ENCODE measurements at places on chromosomes 5 and 9.
A peak's percentile ranks its signal among the peaks of the same experiment; 100 is the strongest.

- no peak for DNase-seq
These were observed 15.0 kb upstream of the TIFAB start for GRCh38 chr5:135467051-135467625.

GRCh38 chr5:1015507-1015906 lies 6.9 kb downstream of the NKD2 start:
- DNase-seq = no peak

DNA sequence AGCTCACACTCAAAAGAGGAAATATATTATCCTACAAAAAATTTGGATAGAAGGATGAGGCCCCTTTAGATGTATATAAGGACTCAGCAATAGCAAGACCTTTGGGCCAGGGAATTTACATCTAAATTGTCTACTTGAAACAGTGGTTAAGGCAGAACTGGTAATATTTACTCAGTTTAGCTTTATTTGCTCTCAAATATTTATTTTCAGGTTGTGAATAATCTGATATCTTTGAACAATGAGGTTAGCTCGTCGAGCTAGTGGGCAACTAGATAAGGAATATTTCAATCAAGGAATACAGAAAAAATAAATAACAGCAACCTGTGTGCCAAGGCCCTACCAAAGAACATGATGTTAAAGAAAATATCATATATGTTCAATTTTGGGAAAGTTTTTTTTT lies 966.3 kb downstream of the DTWD2 start:
- no peak for DNase-seq

GRCh38 chr9:13607481-13608441 lies 328.3 kb upstream of the MPDZ start:
- DNase-seq = no peak

- no peak for DNase-seq
These were observed 71.5 kb downstream of the FCHO2 start for GRCh38 chr5:73027361-73027760.

DNA sequence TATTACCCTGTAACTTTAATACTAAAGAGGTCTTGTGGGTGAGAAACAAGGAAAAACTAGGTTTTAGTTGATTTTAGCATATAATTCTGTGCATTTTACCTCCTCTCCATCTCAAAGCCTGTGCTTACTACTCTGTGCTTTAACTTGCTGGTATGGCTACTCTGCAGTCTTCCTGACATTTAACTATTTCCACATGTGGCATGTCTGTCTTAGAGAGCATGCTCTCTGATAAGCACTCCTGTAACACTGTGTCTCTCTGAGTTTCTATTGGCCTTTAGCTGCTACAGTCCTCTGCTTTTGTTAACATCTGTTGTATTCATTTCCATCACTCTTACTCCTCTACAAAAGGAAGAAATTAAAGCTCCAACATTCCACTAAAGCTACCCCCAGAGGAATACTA lies 418.3 kb downstream of the RAB3C start:
- no peak for DNase-seq

DNA sequence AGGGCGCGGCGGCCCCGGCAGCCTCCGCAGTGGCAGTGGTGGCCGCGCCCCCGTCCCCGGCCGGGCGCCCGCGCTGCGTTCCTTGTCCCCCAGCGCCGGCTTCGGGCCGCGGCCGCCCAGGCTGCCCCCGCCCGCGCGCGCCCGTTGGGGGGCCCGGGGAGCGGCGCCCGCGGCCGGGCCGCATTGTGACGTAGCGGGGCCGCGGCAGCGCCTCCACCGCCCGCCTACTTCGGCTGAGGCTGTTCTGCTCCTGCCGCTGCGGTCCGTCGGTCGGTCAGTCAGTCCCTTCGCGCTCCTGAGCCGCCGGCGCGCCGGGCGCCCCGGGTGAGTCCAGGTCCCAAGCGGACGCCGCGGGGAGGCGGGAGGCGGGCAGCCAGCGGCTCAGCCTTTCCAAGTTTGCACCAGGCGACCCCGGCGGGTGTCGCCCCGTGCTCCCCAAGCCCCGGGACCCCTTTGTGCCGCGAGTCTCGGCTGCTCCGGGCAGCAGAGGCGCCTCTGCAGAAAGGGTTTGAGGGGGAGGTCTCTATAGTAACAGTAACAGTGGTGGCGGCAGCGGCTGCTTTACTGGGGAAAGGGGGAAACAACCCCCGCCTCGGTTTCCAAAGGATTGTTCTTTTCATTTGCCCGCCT lies at the start of gene SNCAIP:
Gene SNCAIP, plus strand, starts transcription at position 277 of the 630 bp plus-strand sequence. CDS start 78,898 bp downstream, outside the sequence.
- DNase-seq = no peak

DNA sequence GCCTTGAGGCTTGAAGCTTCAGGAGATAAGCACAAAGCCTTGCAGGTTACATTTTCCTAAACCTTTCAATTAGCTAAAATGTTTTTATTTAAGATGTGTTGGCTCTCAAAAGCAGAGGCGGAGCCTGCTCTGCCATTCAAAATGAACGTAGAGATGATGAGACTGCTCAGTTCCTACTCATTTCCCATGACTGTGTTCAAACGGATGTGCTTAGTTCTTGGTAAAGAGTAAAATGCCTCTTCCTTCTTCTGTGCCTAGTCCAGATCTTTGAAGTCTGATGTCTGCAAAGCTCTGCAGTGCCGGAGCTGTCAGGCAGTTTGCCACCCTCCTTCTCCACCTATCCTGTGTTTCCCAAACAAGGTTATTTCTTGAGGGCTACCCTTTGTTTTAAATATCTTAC lies 46.3 kb upstream of the ADAMTSL1 start:
- DNase-seq = no peak

DNA sequence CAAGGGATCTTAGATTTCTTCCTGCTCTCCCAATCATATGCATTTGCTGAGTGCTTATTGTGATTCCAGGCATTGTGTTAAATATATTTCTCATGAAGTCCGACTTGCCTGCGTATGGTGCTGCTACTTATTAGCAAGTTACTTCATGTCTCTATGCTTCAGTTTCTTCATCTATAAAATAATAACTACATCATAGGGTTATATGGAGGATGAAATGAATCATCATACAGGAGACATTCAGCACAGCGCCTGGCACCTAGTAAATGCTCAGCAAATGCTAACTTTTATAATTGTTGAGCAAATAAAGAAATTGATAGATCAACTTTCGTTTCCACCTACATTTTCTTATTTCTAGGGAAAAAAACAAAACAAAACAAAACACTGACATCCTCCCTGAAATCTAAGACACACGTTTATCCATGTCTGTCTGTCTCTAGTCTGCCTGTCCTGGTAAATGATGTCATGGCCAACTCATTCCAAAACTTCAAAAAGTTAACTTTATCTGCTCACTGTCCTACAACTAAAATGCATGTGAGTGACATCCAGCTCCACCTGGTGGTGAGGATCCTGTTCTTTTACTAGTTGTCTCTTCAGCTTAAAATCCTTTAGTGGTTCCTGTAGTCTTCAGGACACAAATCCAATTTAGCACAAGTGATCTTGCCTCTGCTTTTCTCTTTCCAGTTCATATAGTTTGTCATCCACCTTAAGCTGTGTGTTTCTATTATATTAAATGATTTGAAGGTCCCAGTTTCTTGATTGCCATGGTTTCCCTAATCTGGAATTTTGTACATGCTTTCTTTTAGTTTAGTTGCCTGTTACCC lies 27.7 kb downstream of the PPP3R2 start:
- peak; percentile 37 for DNase-seq

- no peak for DNase-seq
These were observed 57.5 kb upstream of the EPB41L4B start for GRCh38 chr9:109378316-109378715.

- no peak for DNase-seq
These were observed 26.9 kb upstream of the BARHL1 start for GRCh38 chr9:132555528-132555927.

- DNase-seq = no peak
These were observed 443.5 kb downstream of the PLK2 start for GRCh38 chr5:58016358-58016757.

- no peak for DNase-seq
These were observed 214.9 kb upstream of the EFNA5 start for GRCh38 chr5:107885601-107886000.

DNA sequence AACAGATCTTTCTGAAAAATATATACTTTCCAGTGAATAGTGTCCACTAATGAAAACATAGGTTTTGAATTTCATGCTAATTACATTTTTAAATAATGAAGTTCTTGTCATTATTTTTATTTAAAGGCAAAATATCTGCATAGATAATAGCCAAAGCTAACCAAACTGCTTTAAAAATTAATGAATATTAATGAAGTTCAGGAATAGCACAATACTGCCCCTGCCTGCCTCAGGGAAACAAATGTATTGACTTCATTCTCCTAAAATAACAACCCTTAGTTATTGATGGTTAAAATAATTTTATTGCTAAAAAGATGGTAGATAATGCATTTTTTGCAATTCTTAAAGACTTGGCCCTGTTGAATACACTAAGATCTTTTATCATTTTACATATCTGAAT lies 103.6 kb upstream of the SSBP2 start:
- DNase-seq = no peak

GRCh38 chr5:71932655-71933338 lies 174.5 kb upstream of the MAP1B start:
- no peak for DNase-seq

GRCh38 chr9:70428781-70429180 lies 14.3 kb upstream of the KLF9 start:
- no peak for DNase-seq

DNA sequence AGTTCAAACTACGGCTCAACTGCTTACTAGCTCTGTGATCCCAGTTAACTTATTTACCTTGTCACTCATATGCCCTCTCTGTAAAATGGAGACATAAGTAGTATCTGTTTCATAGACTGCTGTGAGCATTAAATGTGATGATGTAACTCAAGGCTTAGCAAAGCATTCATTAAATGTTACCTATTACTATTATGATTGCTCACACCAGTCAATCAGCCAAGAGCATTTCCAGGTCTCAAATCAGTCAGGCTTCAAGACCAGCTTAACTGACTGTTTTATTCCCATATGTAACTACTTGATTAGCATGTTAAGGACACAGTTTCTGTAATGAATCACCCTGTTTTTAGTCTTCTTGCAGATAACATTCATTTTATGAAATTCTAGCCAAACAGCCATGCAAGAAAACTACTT lies 413.3 kb downstream of the MLLT3 start:
- DNase-seq = no peak

DNA sequence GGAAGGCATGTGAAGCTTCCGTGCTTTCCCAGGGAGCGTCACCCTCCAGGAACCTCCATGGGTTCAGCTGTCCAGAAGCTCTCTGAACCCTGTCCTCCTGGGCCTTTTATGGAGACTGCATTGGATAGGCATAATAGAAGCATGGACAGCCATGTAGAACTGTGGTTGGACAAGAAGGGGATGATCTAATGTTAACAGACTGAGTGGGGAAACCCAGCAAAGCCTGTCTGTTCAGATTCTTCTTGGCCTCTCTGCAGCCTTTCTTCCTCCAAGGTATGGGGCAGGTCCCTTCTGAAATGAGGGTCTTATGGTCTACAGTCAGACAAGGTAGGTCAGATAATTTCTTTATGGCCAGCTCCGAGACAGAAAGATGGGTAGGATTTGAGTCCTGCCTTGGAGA lies 59.1 kb upstream of the CTNNA1 start:
- no peak for DNase-seq

- DNase-seq = no peak
These were observed 61.1 kb downstream of the EGFLAM start for GRCh38 chr5:38319491-38319890.

Data from iPS DF 6.9 (cell line).